Naive B cell (primary cell): ENCODE measurements at places on chromosomes 5 and 9. TPM values are rescaled to one million over a fixed set of nuclear protein-coding genes. Genes with fewer than 3 reads are reported as not detected.

DNA sequence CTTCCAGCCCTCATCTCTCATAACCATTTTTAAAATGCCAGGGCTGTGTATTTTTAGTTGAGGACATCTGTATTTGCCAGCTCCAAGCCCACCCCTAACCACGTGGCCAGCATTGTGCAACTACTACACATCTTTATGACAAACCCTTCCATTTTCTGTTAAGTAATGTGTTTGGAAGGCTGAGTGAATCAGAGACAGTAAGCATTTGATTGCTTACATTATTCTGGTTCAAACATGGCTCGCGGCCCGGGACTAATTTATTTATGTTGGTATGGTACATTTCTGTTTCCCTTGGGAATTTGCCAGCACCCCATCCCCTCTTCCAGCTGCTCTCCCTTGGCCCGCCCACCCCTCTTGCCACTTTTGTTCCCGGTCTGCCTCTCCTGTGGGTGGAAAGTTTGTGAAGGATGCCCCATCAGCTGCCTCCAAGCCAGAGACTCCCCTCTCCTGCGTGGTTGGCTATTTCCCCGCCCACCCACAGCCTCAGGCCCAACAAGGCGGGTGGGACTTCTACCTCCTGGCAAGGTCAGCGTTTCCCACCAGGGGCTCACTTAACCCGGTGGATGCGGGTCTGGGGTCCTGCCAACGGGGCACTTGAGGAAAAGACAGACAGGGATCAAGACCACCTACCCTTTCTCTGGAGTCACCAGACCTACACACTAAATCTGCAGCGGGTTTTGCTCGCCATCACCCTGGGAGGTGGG lies 162.2 kb downstream of the HSD17B3 start:
- DNase-seq: no peak

DNA sequence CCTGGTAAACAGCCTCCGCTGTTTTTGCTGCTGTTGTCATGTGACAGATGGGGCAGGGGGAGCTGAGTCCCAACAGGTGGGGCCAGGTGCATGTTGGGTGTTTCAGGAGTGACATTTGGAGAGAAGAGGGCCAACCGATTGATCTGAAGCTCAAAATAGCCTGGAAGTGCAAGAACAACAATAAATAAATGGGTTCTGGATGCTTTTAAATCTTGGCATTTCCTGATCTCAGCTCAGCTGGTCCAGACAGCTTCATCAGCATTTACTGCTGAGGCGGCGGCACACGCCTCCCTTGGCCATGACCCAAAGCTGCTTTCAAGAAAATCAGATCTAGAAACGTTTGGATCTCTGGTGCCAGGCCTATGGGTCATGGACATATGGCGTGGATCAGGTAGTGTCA lies 70.5 kb downstream of the PPARGC1B start:
- DNase-seq: no peak

GRCh38 chr5:139387611-139388197 lies 2.0 kb downstream of the MZB1 start:
- no peak for DNase-seq

- no peak for DNase-seq
Measured at GRCh38 chr5:117220730-117221129, 646.1 kb upstream of the SEMA6A start.

IL7R gene
- polyA plus RNA-seq: 2.4 TPM

CENPK gene
- 7.4 TPM for polyA plus RNA-seq
